ENCODE measurements at places on chromosomes 12 and 14.
A peak's percentile ranks its signal among the peaks of the same experiment; 100 is the strongest.

- DNase-seq: peak; percentile 88
These were observed 197.0 kb downstream of the DAD1 start for GRCh38 chr14:22391908-22392565.

GRCh38 chr14:73717266-73717665 lies 3.1 kb upstream of the PNMA1 start:
- no peak for DNase-seq

- DNase-seq: no peak
These were observed 1099.4 kb downstream of the FSCB start for GRCh38 chr14:43407706-43408105.

DNA sequence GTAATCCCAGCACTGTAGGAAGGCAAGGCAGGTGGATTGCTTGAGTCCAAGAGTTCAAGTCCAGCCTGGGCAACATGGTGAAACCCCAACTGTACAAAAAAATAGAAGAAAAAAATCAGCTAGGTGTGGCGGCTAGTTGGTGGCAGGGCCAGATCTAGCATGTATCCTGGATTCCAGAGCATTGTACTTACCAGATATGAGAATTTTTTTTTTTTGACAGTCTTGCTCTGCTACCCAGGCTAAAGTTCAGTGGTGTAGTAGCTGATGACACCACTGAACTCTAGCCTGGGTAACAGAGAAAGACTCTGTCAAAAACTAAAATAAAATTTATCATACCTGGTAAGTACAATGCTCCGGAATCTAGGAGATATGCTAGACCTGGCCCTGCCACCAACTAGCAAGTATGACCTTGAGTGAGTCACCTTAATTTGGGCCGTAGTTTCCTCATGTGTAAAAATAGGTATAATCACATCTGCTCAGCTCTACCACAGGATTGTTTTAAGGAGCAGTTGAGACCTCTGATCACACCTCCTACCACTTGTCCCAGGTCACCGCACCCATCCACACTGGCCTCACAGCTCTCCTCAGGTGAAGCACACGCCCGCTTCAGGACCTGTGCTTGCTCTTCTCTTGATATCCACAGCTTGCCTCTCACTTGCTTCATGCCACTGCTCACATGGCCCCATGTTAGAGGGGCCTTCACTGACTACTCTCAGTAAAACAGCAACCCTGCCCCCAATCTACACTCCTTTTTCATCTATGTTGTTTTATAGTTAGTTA lies 140.2 kb downstream of the STXBP6 start:
- no peak for DNase-seq

GRCh38 chr14:65832431-65833266 lies 420.1 kb downstream of the FUT8 start:
- no peak for DNase-seq

- DNase-seq: no peak
These were observed 228.4 kb upstream of the NPAS3 start for GRCh38 chr14:32710231-32710671.

GRCh38 chr12:27747111-27747820 lies 32.8 kb upstream of the KLHL42 start:
- no peak for DNase-seq

DNA sequence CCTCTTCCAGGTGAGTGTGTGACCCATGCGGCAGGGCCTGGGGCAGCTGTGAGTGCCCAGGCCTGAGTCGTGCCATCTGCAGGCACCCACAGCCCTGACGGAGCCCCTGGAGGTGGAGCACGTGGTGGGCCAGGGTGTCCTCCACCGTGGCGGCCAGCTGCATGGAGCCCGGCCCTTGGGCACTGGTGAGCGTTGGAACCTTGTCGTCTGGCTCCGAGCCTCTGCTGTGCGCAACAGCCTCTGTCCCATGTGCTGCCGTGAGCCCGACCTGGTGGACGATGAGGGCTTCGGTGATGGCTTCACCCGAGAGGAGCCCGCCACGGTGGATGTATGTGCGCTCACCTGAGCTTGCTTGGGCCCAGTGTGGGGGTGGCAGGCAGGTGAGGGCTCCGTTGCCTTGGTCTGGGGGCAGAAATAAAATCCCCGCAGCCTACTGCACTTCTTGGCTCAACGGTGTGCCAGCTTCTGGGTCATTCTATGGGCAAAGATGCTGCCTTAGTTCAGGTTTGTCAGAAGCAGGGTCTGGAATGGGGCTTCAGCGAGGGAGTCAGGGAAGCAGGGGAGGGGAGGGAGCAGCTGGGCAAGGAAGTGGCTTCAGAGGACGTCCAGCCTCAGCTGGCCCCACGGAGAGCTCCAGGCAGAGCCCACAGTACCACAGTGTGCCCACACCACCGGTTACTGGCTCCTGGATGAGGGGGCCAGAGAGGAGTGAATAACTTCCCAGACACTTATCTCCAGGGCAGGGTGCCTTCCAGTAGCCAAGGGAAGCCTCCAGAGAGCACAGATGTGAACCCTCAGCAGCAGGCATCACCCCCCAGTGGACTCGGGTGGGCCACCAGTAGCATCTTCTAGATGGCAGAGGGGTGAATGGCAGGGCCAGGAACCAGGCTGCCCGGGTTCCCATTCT lies 1.2 kb upstream of the ARL6IP4 start:
- no peak for DNase-seq

DNA sequence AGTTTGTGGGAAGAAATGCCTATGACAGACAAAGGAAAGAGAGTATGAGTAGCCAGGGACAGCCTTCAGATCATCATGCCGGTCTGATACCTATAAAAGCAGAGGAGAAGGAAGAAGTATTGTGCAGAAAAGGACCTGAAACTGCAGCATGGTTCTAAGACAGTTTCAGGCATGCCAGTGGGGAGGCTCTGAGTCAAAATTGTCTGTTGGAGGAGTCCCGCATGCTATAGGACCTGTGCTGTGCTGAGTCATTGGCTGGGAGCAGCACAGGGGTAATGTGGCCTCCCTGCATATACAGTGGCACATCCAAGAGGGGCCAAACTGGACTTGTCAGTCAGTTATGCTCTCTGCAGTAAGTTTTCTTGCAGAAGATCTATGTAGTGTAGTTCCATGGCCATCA lies 40.7 kb downstream of the NEUROD4 start:
- DNase-seq: peak; percentile 92

Data from NB4 (cell line).